ENCODE measurements at places on chromosomes 2 and 18.
A peak's percentile ranks its signal among the peaks of the same experiment; 100 is the strongest.

GRCh38 chr2:43391201-43391877 is 164.9 kb upstream of the ZFP36L2 start:
- no peak for DNase-seq

GRCh38 chr2:157443090-157443489 is 799 bp downstream of the CYTIP start:
- no peak for DNase-seq

GRCh38 chr2:39732482-39732881 is 46.6 kb downstream of the THUMPD2 start:
- no peak for DNase-seq

DNA sequence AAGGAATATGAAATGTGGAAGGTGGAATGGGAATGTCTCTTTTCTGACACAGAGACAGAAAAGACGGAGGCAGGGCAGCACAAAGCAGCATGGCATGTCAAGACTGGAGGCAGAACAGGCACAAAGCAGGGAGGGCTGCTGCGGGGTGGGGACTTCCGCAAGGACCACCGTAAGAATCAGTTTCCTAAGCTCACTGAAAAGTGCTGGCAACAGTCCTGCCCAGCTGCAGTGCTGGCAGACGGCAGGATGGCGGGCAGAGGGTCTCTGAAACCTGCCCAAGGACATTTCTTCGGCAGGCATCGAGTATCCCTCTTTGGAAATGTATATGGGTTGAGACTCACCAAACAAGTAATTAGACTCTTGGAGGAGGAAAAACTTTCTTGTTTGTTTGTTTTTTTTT is 54.9 kb downstream of the FAM178B start:
- no peak for DNase-seq

- no peak for DNase-seq
These were observed 124.1 kb downstream of the MMADHC start for GRCh38 chr2:149463328-149464002.

GRCh38 chr2:241976296-241976695 is 106.8 kb downstream of the RTP5 start:
- no peak for DNase-seq

GRCh38 chr2:43000242-43001054 is 208.1 kb upstream of the HAAO start:
- no peak for DNase-seq

DNA sequence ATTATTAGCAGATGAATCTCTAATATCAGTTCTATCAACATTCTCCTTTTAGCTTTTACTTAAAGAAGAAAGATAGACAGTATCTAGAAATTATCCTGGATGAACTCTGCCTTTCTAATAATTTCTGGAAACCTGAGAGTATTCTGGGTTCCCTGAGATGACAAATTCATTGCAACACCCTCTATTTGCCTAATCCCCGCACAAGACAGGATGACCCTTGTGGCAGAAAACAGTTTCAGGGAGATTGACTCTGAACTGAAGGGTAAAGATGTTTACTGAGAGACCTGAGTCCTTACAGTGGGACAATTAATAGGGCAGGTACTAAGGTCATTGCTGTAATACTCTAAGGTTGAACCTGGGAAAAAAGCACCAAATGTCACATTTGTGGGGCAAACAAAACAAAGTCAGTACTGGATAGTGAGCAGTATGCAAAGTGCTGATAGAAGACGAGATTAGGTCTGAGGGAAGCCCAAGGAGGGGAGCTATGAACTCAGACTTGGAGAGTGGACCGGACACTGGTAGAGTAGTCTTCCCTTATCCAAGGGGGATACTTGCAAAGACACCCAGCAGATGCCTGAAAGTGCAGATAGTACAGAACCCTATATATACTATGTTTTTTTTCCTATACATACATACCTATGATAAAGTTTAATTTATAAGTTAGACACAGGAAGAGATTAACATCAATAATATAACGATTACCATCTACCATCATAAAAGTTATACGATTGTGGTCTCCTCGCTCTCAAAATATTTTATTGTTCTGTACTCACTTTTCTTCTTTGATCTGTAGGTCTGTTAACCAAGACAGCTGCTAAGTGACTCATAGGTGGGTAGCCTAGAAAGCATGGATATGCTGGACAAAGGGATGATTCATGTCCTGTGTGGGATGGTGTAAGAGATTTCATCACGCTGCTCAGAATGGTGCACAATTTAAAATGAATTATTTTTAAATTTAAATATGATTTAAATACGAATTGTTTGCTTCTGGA is 148.3 kb upstream of the KLHL14 start:
- DNase-seq: peak; percentile 95

DNA sequence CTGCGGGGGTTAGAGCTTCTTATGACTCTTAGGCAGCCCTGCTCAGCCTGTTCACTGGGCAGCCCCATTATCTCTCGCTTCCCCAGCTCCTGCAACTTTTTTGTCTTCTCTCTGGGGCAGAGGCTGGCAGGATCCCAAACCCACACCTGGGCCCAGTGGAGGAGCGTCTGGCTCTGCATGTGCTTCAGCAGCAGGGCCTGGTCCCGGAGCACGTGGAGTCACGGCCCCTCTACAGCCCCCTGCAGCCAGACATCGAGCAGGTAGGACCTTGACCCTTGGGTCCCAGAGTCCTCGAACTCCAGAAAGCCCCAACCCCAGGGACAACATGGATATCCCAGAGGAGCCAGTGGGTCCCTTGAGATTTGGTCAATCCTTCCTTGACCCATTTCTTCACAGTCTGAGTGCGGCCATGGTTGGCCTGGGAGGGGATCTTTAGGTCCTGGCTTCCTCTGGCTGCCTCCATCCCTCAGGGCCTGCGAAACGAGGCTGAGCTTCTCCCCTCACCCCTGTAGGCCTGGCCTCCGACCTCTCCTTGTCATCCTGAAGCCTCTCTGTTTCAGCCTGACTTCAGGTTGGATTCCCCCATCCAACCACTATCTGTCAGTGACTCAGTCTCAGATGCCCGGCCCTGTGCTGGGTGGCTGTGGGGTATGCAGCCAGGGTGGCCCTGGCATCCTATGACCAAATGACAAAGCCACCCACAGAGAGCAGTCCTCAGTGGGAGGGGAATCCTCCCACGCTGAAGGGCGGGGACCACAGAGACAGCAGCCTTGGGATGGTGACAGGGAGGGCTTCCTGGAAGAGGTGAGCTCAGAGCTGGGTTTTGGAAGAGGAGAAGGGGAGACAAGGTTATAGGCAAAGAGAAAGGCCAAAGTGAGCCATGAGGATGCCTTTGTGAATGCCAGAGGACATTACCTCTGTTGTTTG is 214.2 kb downstream of the DYSF start:
- no peak for DNase-seq

- no peak for DNase-seq
These were observed 12.5 kb upstream of the HK2 start for GRCh38 chr2:74821177-74822126.

- no peak for DNase-seq
These were observed 2.4 kb upstream of the MTA3 start for GRCh38 chr2:42566025-42566424.

- peak; percentile 17 for DNase-seq
These were observed 20.2 kb upstream of the DARS1 start for GRCh38 chr2:136005462-136006196.

DNA sequence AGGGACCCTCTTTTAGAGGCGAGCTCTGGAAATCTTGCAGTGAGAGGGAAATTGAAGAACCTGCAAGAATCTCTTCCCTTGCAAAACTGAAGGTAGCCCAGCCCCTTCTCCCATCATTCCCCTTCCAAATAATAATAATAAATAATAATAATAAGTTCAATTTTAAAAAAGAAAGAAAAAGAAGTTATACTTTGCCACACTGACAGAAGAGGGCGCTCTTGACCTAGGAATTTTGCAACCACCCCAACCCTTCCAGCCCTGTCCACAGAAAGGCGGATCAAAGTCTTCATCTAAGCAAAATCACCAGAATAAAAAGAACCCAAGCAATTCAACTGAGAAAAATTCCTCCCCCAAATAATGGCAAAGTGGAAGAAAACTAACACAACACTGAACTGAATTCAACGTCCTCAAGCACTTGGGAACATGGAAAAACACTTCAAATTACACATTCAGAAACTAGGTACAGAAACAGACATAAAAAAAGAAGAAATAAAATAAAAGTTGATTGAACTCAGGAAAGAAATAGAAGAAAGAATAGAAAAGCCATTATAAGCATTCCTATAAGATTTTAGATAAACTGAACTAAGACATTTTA is 98.9 kb upstream of the GLS start:
- DNase-seq: peak; percentile 72

- DNase-seq: peak; percentile 9
These were observed 256.0 kb upstream of the FANCL start for GRCh38 chr2:58497168-58497567.

DNA sequence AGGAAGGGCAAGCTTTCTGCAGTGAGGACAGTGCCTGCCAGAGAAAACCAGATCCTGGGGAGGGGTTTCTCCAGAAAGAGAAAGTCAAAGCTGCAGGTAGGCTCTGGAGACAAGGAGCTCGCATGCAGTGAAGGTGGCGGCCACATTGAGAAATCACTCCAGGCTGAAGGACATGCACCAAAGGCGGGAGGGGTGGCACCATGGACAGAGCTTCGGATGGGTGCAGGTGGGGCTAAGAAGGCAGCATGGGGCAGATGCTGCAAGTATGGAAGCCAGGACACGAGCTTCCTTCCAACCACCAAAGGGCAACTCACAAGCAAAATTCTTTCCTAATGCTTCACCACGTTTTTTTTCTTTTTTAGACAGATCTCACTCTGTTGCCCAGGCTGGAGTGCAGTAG is 104.4 kb upstream of the SLC35G4 start:
- DNase-seq: no peak
